Spleen (tissue), 13 donors: ENCODE measurements at places on chromosomes 11 and 22. TPM values are rescaled to one million over a fixed set of nuclear protein-coding genes. Genes with fewer than 3 reads are reported as not detected.

Gene ALDH3B1
- total RNA-seq: 46.8 TPM

- DNase-seq: no peak
- no peak overlapping the region for H3K4me3 ChIP-seq
- peaks cover 2% of the 10 kb centered on the region for H3K4me1 ChIP-seq
- no peak overlapping the region for H3K27ac ChIP-seq
- H3K36me3 ChIP-seq: no peaks in the 10 kb centered on the region
- H3K27me3 ChIP-seq: no peaks in the 10 kb centered on the region
These were observed 7.0 kb upstream of the CCDC86 start for GRCh38 chr11:60834742-60835533.

GRCh38 chr22:17830043-17830961 lies 56.0 kb upstream of the BID start:
- H3K36me3 ChIP-seq: peaks cover 97% of the 10 kb centered on the region
- peak; percentile 91 for DNase-seq
- no peak overlapping the region for H3K4me3 ChIP-seq
- peak overlapping the region; percentile 81 for H3K27ac ChIP-seq
- no peaks in the 10 kb centered on the region for H3K27me3 ChIP-seq

GRCh38 chr22:20651286-20651685 lies 122.6 kb upstream of the SERPIND1 start:
- no peaks in the 10 kb centered on the region for H3K36me3 ChIP-seq
- DNase-seq: no peak
- no peaks in the 10 kb centered on the region for H3K4me1 ChIP-seq
- H3K27ac ChIP-seq: no peak overlapping the region

DNA sequence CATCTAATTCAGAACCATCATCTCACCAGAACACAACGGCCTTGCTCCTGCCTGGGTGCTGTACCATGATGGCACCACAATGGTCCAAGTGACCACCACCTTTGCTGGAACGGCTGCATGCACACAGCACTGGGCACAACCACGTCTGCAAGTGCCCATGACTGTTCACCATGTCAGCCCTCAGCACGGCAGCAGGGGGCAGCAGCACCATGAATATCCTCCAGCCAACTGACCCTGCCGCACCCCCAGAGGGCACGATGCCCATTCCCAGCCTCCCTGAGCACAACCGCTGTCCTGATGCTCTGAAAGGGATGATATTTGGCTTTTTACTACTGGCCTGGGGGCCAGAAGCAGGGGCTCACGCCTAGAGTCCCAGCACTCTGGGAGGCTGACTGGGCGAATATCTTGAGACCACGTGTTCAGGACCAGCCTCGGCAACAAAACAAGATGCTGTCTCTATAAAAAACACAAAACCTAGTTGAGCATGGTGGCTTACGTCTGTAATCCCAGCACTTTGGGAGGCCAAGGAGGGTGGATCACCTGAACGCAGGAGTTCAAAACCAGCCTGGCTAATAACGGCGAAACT lies 25.7 kb downstream of the DRD4 start:
- peak; percentile 87 for DNase-seq
- no peaks in the 10 kb centered on the region for H3K36me3 ChIP-seq
- H3K27me3 ChIP-seq: no peaks in the 10 kb centered on the region
- no peak overlapping the region for H3K4me3 ChIP-seq
- peaks cover 54% of the 10 kb centered on the region for H3K4me1 ChIP-seq

Gene GPHA2
- total RNA-seq: not detected

- no peak overlapping the region for H3K27ac ChIP-seq
- no peaks in the 10 kb centered on the region for H3K36me3 ChIP-seq
- H3K4me3 ChIP-seq: no peak overlapping the region
- H3K4me1 ChIP-seq: no peaks in the 10 kb centered on the region
- no peaks in the 10 kb centered on the region for H3K27me3 ChIP-seq
These were observed 47.0 kb downstream of the CARD18 start for GRCh38 chr11:105092256-105093239.

GRCh38 chr22:25172153-25172552 lies 27.5 kb upstream of the CRYBB3 start:
- H3K4me3 ChIP-seq: no peak overlapping the region
- H3K36me3 ChIP-seq: no peaks in the 10 kb centered on the region
- no peaks in the 10 kb centered on the region for H3K27me3 ChIP-seq
- H3K27ac ChIP-seq: no peak overlapping the region
- DNase-seq: no peak
- H3K4me1 ChIP-seq: no peaks in the 10 kb centered on the region

- DNase-seq: peak; percentile 66
- no peak overlapping the region for H3K27ac ChIP-seq
- no peaks in the 10 kb centered on the region for H3K36me3 ChIP-seq
- H3K4me1 ChIP-seq: no peaks in the 10 kb centered on the region
- no peak overlapping the region for H3K4me3 ChIP-seq
These were observed 104.7 kb downstream of the KCNQ1 start for GRCh38 chr11:2549491-2549875.
